Ovary (tissue), 10 donors: ENCODE measurements at places on chromosomes 7 and 10. TPM values are rescaled to one million over a fixed set of nuclear protein-coding genes. Genes with fewer than 3 reads are reported as not detected.

Gene ARL3
- polyA plus RNA-seq: 23.0 TPM

Gene ZNF853
- 9.1 TPM for polyA plus RNA-seq

Gene BTBD16
- polyA plus RNA-seq: not detected

Gene PRRT4
- 1.2 TPM for polyA plus RNA-seq

Gene TEX47
- not detected for polyA plus RNA-seq

Gene RAPGEF5
- 20.1 TPM for polyA plus RNA-seq

Gene OGDH
- polyA plus RNA-seq: 49.2 TPM

Gene CYP2C8
- polyA plus RNA-seq: 0.12 TPM

Gene TRA2A
- 97.2 TPM for polyA plus RNA-seq

Gene GPR37
- polyA plus RNA-seq: 0.17 TPM

Gene NUPR2
- not detected for polyA plus RNA-seq

Gene CAV2
- polyA plus RNA-seq: 46.2 TPM

Gene DDIT4
- 529 TPM for polyA plus RNA-seq

Gene CACNB2
- 8.9 TPM for polyA plus RNA-seq

Gene HELLS
- 3.1 TPM for polyA plus RNA-seq

Gene GJC3
- 0.42 TPM for polyA plus RNA-seq

Gene DPP6
- 0.22 TPM for polyA plus RNA-seq

Gene IDI1
- polyA plus RNA-seq: 20.3 TPM

Gene SH2B2
- 2.0 TPM for polyA plus RNA-seq

Gene OR2A42
- 0.17 TPM for polyA plus RNA-seq

Gene FAM180A
- 4.4 TPM for polyA plus RNA-seq

Gene GATA3
- 0.24 TPM for polyA plus RNA-seq

Gene NPSR1
- polyA plus RNA-seq: not detected

Gene GPR158
- polyA plus RNA-seq: 0.22 TPM

Gene ABI1
- polyA plus RNA-seq: 51.1 TPM

Gene UNCX
- polyA plus RNA-seq: not detected

Gene TAS2R16
- not detected for polyA plus RNA-seq

Gene TMEM176B
- polyA plus RNA-seq: 131 TPM

Gene IFIT1B
- not detected for polyA plus RNA-seq

Gene CRYGN
- polyA plus RNA-seq: 0.24 TPM

Gene SLC26A4
- 0.62 TPM for polyA plus RNA-seq

Gene CYP3A7
- 0.04 TPM for polyA plus RNA-seq

Gene ACSM6
- not detected for polyA plus RNA-seq

Gene TMEM120A
- polyA plus RNA-seq: 170 TPM

Gene ANKRD7
- not detected for polyA plus RNA-seq

Gene SKIDA1
- polyA plus RNA-seq: 1.1 TPM

Gene CLDN15
- 14.6 TPM for polyA plus RNA-seq

Gene SMURF1
- 15.1 TPM for polyA plus RNA-seq

Gene CCL24
- 1.1 TPM for polyA plus RNA-seq

Gene SLC35G1
- 5.7 TPM for polyA plus RNA-seq

Gene WDFY4
- polyA plus RNA-seq: 0.54 TPM

Gene AS3MT
- 32.8 TPM for polyA plus RNA-seq

Gene EPDR1
- 73.7 TPM for polyA plus RNA-seq

Gene MEOX2
- polyA plus RNA-seq: 5.0 TPM

Gene ACTL6B
- polyA plus RNA-seq: not detected
